NCI-H2171 treated with DMSO at 0.1 percent for 48 hours (cell line): ENCODE measurements at places on chromosomes 3 and 15.

DNA sequence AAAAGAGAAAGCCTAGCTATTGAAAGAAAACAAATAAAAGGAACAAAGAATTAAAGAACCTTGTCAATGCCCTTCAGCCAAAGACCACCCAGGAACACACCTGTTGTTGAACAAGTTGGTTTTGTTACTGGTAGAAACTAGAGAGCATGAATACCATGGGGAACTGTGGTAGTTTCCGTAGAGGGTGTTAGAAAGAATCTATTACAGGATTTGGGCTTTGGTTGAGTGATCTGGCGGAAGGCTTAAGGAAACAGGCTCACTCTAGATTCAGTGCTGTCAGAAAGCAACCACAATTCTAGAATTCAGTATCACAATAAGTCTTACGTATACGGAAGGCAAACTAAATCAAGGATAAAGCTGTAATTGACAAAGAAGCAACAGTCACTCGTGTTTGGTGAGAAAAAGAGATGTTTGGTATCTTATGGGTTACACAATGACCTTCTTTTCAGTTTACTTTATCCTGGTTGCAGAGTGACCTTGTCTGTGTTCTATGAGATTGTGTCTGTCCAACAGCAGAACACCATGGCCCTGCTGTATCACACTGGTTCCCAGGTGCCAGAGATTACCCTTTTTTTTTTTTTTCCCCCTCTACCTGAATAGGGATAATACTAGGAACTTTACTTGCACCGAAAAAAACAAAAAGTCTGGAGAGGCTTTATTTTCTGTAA is 265.9 kb downstream of the SHQ1 start:
- no peak for DNase-seq

DNA sequence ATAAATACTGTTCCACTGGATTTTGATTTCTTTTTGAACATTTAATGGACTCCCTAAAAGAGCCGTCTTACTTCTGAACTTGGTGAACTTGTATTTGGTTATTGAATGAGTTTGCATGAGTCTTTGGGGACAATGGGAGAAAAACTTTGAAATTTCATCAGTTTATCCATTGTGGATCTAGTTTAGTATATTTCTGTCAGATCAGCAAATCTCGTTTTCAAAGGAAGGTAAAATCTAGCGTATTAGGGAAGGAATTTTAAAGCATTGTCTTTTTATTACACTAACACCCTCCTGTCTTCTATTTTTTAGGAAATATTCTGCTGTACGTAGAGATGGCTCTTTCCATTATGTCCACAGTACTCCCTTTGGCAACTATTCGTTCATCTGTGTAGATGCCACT is 12.8 kb downstream of the TMEM62 start:
- DNase-seq, result no peak

- no peak for DNase-seq
Observed at GRCh38 chr3:13204177-13204581, 130.9 kb upstream of the IQSEC1 start.

- no peak for DNase-seq
Observed at GRCh38 chr3:137264843-137265330, 307.1 kb downstream of the IL20RB start.

- DNase-seq, result no peak
Observed at GRCh38 chr3:114632757-114633424, 339.1 kb downstream of the TIGIT start.

DNA sequence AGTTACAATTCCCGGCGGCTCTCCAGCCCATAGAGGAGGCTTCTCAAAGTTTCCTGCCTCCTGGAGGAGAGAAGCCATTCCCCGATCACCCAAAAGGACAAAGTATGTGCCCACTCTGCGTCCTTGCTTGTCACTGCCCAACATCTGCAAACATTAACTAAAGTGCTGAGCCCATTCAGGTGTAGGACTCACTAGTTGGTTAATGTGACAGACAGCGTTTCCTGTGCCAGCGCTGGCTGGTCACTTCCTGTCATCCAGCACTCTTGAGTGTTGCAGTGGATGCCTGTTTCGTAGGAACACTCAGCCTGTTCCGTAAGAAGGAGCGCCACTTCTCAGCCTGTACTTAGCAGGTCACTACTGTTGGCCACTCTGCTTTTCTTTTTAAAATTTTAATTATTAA is 100.3 kb downstream of the APBA2 start:
- no peak for DNase-seq

GRCh38 chr15:72339777-72340177 is 19.8 kb upstream of the CELF6 start:
- DNase-seq, result peak; percentile 98

DNA sequence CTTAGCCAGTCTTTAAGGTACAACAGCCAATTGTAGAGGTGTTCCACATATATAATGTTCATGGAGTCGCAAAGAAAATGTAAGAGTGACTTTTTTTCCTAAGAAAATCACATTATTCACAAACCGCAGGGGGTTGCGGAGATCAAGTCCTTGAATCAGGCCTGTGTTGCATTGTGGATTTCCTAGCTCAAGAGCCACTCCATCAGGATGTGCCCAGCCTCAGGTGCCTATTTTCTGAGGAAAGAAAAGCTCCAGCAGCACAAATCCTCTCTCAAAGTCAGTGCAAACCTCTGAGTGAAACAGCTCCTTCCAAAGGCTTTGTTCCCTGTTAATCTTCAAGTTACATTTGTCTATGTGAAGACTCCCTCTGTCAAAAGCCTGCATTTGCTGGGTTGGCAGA is 349.4 kb downstream of the CLSTN2 start:
- DNase-seq, result no peak
